ENCODE measurements at places on chromosomes 16 and 17.

GRCh38 chr17:19724501-19725420 lies 8.4 kb upstream of the SLC47A2 start:
- peak; percentile 10 for DNase-seq

DNA sequence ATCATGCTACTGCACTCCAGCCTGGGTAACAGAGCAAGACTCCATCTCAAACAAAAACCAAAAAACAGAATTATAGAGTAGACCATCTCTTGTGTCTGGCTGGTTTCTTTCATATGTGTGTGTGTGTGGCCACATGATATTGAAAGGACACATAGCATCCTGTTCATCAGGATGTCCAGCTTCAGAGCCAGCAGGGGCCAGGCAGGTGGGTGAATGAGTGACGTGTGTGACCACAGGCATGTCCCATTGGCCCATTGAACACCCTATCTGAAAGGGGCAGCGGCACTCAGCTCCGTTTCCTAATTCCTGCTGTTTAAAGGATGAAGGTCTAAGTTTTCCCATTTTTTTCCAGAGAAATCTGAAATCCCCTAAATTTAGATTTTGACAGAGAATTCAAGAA lies 174.2 kb downstream of the PRKCB start:
- no peak for DNase-seq

GRCh38 chr17:64326030-64326419 lies 63.0 kb upstream of the TEX2 start:
- DNase-seq = no peak

- no peak for DNase-seq
Observed at GRCh38 chr16:62597875-62598274, 561.6 kb upstream of the CDH8 start.

GRCh38 chr16:67719778-67720144 lies 645 bp upstream of the GFOD2 start:
- no peak for DNase-seq

DNA sequence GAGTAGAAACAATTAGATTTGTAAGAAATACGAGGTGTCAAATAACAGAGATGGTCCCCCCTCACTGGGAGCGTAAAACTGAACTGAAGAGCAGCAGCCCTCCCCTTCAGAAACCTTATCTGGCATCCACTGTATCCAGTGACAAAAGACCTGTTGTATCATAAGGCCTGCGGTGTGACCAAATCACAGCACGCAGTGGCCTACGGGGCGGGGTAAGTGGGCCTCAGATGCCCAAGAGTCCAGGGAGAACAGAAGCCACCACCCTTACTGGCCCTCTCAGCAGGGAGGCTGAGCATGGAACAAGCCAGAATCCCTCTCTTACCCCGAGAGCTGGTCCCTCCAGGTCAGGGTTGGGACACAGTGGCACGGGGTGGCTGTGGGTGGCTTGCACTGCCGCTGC lies 5.5 kb downstream of the JMJD6 start:
- DNase-seq = no peak

DNA sequence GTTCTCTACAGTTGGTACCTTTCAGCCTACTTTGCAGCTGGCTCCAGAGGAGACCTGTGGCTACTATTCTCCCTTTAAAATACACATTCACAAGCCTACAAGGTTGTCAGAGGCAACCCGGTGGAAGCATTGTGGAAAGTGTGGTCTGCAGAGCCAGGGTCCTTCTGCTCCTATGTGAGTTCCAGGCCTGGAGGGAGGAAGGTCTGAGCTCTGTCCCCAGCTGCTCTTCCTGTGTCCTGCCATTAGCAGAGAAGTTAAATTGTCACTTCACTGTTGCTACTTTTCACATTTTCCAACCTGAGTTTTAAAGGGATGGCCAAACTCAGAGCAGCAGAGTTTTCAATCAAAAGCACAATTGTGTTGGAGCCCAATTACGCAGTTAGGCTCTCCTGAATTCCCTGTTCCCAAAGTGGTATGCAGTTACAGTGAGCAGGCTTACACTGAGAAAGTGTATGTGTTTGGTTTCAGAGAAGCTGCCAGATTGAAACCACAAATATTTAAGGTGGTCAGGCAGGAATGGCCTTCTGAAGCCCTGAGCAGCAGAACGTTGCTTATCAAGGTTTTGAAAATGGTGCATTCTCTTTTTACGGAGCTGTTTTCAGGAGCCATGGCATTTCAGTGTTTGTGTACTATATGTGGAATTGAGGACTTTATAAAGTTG lies 25.0 kb downstream of the MAP3K3 start:
- DNase-seq = no peak

- DNase-seq = no peak
Observed at GRCh38 chr17:41655611-41656111, 31.3 kb upstream of the KRT17 start.

GRCh38 chr16:19588661-19589060 lies 33.2 kb downstream of the VPS35L start:
- DNase-seq = no peak

- no peak for DNase-seq
Observed at GRCh38 chr17:6450926-6451832, 6.9 kb downstream of the PIMREG start.

GRCh38 chr16:2028620-2029220 lies 2.0 kb downstream of the NHERF2 start:
- DNase-seq = no peak

DNA sequence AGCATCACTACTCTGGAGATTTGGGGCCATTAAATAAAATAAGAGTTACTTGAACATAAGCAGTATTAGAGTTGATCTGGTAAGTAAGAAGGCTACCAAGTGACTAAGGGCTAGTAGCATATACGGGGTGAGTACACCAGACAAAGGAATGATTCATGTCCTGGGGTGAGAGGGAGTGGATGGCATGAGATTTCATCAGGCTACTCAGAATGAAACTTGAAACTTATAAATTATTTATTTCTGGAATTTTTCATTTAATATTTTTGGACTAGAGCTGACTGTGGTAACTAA lies 2.3 kb downstream of the SLFN5 start:
- no peak for DNase-seq

DNA sequence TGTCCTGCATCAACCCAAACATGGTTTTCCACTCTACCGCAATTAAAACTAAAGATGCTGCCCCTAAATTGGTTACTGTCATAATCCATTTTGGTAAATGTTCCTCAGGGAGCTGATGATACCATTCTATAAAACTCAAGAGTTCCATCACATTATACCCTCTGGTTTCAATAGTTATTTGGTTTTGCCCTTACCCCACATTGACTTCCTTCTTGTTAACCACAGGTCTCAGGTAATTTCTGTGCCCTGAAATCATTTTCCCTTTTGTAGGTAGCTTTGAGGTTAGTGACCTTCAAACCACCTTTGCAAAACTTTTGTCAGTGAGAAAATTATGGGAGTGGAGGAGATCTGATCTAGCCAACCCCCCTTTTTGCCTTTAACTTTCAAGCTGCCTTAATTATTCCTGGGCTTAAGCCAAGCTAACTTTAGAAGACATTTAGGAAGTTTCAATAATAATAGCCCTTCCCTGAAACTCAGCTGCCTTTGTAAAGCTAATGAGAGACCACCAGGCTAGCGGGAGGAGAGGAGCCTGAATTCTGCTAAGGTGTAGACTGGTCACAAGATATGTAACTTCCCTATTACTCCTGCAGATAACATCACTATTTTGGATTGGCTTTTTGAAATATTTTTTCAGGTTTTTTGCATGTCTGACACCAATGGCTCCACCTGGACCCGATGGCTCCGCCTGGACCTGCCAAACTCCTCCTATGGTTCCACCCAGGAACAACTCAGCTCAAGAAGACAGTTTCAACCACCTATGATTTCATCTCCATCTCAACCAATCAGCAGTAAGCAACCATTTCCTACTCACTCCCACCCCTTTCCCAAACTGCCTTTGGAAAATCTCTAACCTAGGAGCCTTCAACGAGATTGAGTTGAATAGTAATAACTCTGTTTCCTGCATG lies 224.9 kb downstream of the HS3ST3B1 start:
- DNase-seq = no peak

- DNase-seq = no peak
Observed at GRCh38 chr16:74585846-74586443, 21.0 kb downstream of the GLG1 start.

GRCh38 chr16:86095131-86095752 lies 196.3 kb downstream of the IRF8 start:
- DNase-seq = no peak

- DNase-seq = no peak
Observed at GRCh38 chr17:53186001-53186400, 636.7 kb upstream of the KIF2B start.

DNA sequence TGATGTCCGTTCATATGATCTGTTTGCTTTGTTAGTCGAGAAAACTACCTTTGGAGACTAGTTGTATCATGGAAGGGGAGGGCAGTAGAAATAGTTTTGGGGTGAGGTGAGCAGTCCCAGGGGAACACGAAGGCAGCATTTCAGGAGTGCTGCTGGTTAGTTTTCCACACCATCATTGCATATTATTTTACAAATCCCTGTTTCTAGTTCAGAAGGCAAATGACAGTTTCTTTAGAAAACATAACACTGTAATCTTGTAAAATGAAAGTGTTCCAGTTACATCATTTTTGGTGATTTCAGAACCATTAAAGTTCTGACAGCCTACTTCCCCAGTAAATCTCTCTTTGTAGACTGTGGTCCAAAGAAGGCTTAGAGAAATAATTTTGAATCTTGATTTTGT lies 25.4 kb downstream of the BANP start:
- no peak for DNase-seq

- no peak for DNase-seq
Observed at GRCh38 chr17:65121916-65122806, 15.0 kb upstream of the RGS9 start.

GRCh38 chr17:40727447-40728231 lies 24.1 kb upstream of the KRT24 start:
- no peak for DNase-seq

GRCh38 chr17:13204607-13205237 lies 186.9 kb upstream of the ELAC2 start:
- DNase-seq = no peak

GRCh38 chr16:83187405-83187804 lies 560.6 kb downstream of the CDH13 start:
- DNase-seq = no peak

DNA sequence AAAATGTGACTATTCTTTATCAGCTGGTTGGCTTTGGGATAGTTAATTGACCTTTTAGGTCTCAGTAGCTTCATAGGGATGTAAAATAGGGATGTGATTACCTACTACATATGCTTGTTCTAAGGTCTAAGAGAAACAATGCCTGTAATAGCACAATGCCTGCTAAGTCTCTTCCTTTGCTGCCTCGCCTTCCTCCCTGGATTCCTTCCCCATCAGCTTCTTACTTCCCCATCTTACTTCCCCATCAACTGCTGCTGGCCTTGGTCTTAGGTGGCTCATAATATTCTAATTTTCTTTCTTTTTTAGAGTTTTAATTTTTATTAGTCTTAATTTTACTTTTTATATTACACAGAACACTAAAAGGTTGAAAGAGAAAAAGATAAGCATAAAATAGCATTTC lies 59.2 kb upstream of the GOT2 start:
- no peak for DNase-seq

DNA sequence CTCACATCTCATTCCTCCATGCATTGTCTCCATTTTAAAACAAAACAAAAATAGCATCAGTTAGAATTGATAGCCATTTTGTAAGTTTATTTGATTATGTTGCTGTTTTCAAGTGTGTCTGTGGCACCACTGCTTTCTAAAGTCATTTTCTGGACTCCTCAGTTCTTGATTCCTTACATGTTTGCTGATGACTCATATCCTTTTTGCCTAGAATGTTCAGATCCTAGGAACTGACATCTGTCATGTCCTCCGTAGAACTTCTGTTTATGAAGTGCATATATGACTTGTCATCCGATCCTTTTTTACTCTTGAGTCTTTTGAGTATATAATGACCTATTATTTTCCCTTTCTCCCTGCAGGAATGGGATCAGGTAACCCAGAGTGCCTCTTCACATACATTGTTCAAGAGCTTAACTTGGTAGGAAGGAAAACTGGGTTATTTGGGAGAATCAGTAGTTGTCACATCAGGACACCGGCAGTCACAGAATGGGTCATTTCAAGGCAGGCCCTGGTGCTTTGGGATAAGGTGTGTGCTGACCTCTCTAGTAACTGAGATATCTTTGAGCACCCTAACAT lies 69.2 kb downstream of the MAP2K4 start:
- DNase-seq = no peak

GRCh38 chr16:30691907-30692306 lies 7.1 kb upstream of the SRCAP start:
- no peak for DNase-seq

DNA sequence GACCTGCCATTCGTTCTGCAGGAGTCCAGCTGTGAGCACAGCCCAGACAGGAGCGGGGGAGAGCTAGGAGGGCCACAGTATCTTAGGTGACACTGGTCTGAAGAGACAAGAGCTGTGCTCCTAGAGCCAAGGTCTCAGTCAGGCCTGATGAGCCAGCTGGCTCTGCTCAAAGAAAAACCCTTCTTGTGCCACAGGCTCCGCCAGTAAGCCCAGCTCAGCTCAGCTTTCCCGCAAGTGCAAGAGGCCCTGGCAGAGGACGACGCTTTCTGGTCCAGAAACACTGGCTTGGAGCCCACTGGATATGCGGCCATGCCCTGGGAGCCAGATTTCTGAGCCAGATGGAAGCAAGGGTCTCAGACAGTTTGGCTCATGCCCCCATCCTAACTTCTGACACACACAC lies 23.9 kb downstream of the PEMT start:
- no peak for DNase-seq

- no peak for DNase-seq
Observed at GRCh38 chr16:59459806-59460205, 725.7 kb upstream of the GOT2 start.

- no peak for DNase-seq
Observed at GRCh38 chr17:6910987-6911603, 79.6 kb upstream of the TEKT1 start.

DNA sequence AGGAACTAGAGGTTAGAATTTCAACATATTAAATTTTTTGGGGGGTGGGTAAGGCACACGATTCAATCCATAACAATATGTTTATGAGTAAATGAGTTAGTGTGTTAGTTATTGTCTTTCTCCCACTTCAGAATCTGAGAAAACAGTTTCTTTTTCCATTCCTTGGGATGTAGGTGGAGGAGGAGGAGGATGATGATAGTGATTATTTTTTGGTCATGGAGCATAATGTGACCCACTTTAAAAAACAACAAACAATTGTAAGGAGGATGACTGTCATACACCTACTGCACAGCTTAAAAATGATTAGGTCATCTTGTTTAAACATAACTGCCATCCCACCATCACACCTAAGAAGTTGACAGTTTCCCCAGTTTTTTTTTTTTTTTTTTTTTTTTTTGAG lies 148.7 kb downstream of the CDRT15L2 start:
- no peak for DNase-seq

DNA sequence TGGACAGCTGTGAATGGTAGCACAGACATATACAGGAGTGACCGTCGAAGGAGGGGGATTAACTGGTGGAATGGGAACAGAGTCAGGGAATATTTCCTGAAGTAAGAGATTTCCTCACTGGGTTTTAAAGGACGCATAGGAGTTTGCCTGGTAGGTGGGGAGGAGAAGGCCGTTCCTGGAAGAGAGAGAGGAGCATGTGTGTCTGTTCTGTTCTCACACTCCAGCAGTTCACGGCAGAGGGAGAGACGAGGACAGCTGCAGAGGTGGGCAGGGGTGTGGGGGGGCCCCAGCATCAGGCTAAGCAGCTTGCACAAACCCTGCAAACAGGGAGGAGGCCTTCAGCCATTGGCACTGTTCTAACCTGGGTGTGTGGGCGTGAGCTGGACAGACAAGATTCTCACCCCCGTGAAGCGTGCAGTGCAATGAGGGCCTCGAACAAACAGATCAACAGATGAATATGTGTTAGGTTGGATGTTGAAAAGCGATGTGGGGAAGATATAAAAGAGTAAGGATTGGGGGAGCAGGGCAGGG lies 85.3 kb upstream of the GSE1 start:
- no peak for DNase-seq

- DNase-seq = no peak
Observed at GRCh38 chr16:89612415-89613166, 851 bp upstream of the DPEP1 start.
